Colonic mucosa (tissue), 4 donors: ENCODE measurements at places on chromosomes 7 and 10. TPM values are rescaled to one million over a fixed set of nuclear protein-coding genes. Genes with fewer than 3 reads are reported as not detected.

GRCh38 chr7:136877990-136878389 lies 9.5 kb downstream of the CHRM2 start:
- H3K4me3 ChIP-seq = no peak overlapping the region
- DNase-seq = no peak
- H3K36me3 ChIP-seq = no peaks in the 10 kb centered on the region
- H3K4me1 ChIP-seq = no peaks in the 10 kb centered on the region
- no peaks in the 10 kb centered on the region for H3K27me3 ChIP-seq

- peak; percentile 68 for DNase-seq
- H3K4me3 ChIP-seq = no peak overlapping the region
- peaks cover 13% of the 10 kb centered on the region for H3K4me1 ChIP-seq
- H3K27me3 ChIP-seq = no peaks in the 10 kb centered on the region
- no peak overlapping the region for H3K27ac ChIP-seq
- no peaks in the 10 kb centered on the region for H3K36me3 ChIP-seq
These were observed 1.5 kb upstream of the GRIFIN start for GRCh38 chr7:2477447-2478398.

- H3K27ac ChIP-seq = no peak overlapping the region
- H3K36me3 ChIP-seq = no peaks in the 10 kb centered on the region
- no peaks in the 10 kb centered on the region for H3K27me3 ChIP-seq
- no peak overlapping the region for H3K4me3 ChIP-seq
- DNase-seq = no peak
These were observed 22.5 kb upstream of the SPOCK2 start for GRCh38 chr10:72110673-72111401.

Gene MEIG1
- not detected for total RNA-seq

GRCh38 chr7:4655896-4656295 lies 26.2 kb upstream of the FOXK1 start:
- no peaks in the 10 kb centered on the region for H3K36me3 ChIP-seq
- no peak overlapping the region for H3K4me3 ChIP-seq
- H3K27ac ChIP-seq = no peak overlapping the region
- no peaks in the 10 kb centered on the region for H3K4me1 ChIP-seq

Gene AS3MT
- 1.9 TPM for total RNA-seq

DNA sequence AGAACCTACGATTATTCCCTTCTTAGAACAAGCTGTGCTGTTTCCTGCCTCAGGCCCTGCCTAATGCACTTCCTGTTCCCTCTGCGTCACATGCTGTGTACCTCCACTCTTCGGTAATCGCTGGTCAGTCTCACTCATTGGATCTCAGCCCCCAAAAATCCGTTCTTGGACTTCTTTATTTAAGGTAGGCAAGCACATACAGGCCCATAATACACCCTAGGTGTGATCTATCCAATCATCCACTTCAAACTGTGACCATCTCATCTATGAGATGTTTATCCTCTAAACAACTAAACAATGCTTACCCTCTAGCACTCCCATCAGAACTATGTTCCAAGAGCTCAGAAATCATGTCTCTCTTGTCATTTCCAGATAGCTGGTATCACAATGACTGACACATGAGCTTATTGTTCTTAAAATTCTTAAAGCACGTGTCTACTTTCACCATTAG lies 83.9 kb downstream of the CADPS2 start:
- no peaks in the 10 kb centered on the region for H3K4me1 ChIP-seq
- H3K27me3 ChIP-seq = no peaks in the 10 kb centered on the region
- no peaks in the 10 kb centered on the region for H3K36me3 ChIP-seq

Gene ZNF239
- total RNA-seq = 1.9 TPM

GRCh38 chr10:123034332-123034731 lies 25.5 kb downstream of the ACADSB start:
- no peak for DNase-seq
- H3K4me1 ChIP-seq = no peaks in the 10 kb centered on the region
- no peaks in the 10 kb centered on the region for H3K27me3 ChIP-seq
- no peak overlapping the region for H3K4me3 ChIP-seq

Gene GDF10
- 0.37 TPM for total RNA-seq

Gene ADCY1
- 1.1 TPM for total RNA-seq

- no peaks in the 10 kb centered on the region for H3K4me1 ChIP-seq
- H3K36me3 ChIP-seq = no peaks in the 10 kb centered on the region
- H3K27me3 ChIP-seq = no peaks in the 10 kb centered on the region
- no peak overlapping the region for H3K27ac ChIP-seq
- H3K4me3 ChIP-seq = no peak overlapping the region
These were observed 162.2 kb upstream of the CHST15 start for GRCh38 chr10:124255556-124255955.

- no peak for DNase-seq
- no peak overlapping the region for H3K4me3 ChIP-seq
- H3K4me1 ChIP-seq = no peaks in the 10 kb centered on the region
- H3K27ac ChIP-seq = no peak overlapping the region
- H3K27me3 ChIP-seq = no peaks in the 10 kb centered on the region
- no peaks in the 10 kb centered on the region for H3K36me3 ChIP-seq
These were observed 50.7 kb downstream of the TAS2R16 start for GRCh38 chr7:122944682-122945303.

- no peak for DNase-seq
- peak overlapping the region; percentile 75 for H3K27ac ChIP-seq
- peak overlapping the region; percentile 66 for H3K4me3 ChIP-seq
- H3K4me1 ChIP-seq = peaks cover 3% of the 10 kb centered on the region
- H3K27me3 ChIP-seq = no peaks in the 10 kb centered on the region
These were observed 858 bp downstream of the COPS6 start for GRCh38 chr7:100089458-100090196.

- no peak overlapping the region for H3K27ac ChIP-seq
- H3K4me3 ChIP-seq = no peak overlapping the region
- no peaks in the 10 kb centered on the region for H3K4me1 ChIP-seq
- H3K36me3 ChIP-seq = no peaks in the 10 kb centered on the region
These were observed 6.8 kb downstream of the MINPP1 start for GRCh38 chr10:87511526-87511925.

DNA sequence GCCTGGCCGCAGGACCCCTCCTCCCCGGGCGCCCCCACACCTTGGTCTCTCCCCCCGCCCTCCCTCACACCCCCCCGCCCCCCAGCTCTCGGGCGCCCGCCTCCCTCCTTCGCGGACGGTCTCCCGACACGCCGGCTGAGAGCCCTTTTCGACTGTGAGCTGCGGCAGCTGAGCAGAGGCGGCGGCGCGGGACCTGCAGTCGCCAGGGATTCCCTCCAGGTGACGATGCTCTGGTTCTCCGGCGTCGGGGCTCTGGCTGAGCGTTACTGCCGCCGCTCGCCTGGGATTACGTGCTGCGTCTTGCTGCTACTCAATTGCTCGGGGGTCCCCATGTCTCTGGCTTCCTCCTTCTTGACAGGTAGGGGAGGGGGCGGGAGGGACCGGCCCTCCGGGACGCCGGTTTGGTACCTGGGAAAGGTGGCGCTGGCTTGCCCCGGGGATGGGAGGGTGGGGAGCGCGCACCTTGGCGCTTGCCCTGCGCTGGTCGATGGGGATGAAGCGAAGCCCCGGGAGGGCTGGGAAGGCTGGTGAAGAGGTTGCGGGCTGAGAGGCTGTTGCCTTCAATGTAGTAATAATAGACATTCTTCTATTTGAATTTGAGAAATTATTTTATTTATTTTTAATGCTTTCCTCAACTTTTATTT lies at the start of gene BMPER:
BMPER (plus strand) TSS at position 151 of the 644 bp plus-strand sequence; CDS start at position 226, 75 bp downstream.
- DNase-seq = peak; percentile 28
- H3K4me3 ChIP-seq = peak within 1 kb of the TSS; percentile 46
- no peaks in the 10 kb centered on the region for H3K36me3 ChIP-seq
- H3K27me3 ChIP-seq = peaks cover 28% of the 10 kb centered on the region
- H3K4me1 ChIP-seq = peaks cover 4% of the 10 kb centered on the region

- no peak overlapping the region for H3K27ac ChIP-seq
- no peaks in the 10 kb centered on the region for H3K36me3 ChIP-seq
- H3K27me3 ChIP-seq = no peaks in the 10 kb centered on the region
- no peak for DNase-seq
These were observed 66.9 kb upstream of the SLC25A13 start for GRCh38 chr7:96388620-96389383.

Gene MNX1
- total RNA-seq = 14.5 TPM

GRCh38 chr10:61662794-61663259 lies at the start of gene CABCOCO1:
CABCOCO1 (plus strand) TSS chr10:61662929; CDS start chr10:61662973, 44 bp downstream.
- H3K27me3 ChIP-seq = no peaks in the 10 kb centered on the region
- H3K36me3 ChIP-seq = no peaks in the 10 kb centered on the region
- peak within 1 kb of the TSS; percentile 48 for H3K4me3 ChIP-seq
- H3K27ac ChIP-seq = peak within 1 kb of the TSS; percentile 9

Gene DEPP1
- total RNA-seq = 11.1 TPM

DNA sequence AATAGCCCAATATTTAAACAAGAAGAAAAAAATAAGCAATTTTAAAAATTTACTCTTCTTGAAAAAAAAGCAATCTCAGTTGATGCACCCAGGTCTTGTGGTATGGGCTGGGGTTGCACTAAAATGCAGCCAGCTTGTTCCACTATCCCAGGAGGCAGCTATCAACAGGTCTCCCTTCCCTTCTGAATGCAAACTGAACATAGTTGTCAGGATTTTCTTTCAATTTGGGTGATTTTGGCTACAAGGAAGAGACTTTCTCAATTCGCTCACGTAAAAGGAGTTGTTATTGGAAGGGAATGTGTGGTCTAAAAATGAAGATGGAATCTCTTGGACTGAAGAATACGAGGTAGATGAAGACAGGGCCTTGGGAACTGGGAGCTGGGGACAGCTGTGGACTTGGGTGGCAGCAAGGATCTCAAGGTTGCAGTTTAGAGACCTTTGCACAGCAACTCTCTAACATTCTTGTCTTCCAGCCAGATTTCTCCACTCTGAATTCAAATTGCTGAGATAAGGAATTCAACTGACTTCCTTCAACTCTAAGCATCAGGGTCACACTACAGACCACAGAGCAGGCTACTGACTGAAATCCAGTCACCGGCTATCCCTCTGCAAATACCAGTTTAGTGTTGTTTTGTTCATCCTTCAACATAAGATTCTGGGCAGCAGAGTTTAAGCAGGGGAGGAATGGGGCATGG lies 3.1 kb upstream of the TMEM26 start:
- no peak overlapping the region for H3K4me3 ChIP-seq
- no peaks in the 10 kb centered on the region for H3K4me1 ChIP-seq
- peaks cover 10% of the 10 kb centered on the region for H3K27me3 ChIP-seq

Gene NODAL
- 0.17 TPM for total RNA-seq

Gene PRSS2
- total RNA-seq = not detected

- no peaks in the 10 kb centered on the region for H3K27me3 ChIP-seq
- no peak overlapping the region for H3K4me3 ChIP-seq
- no peaks in the 10 kb centered on the region for H3K4me1 ChIP-seq
- H3K27ac ChIP-seq = no peak overlapping the region
- no peaks in the 10 kb centered on the region for H3K36me3 ChIP-seq
- DNase-seq = no peak
These were observed 33.2 kb downstream of the ABCC2 start for GRCh38 chr10:99815621-99816020.

GRCh38 chr7:144941127-144941526 lies 105.3 kb upstream of the TPK1 start:
- H3K27ac ChIP-seq = no peak overlapping the region
- no peak overlapping the region for H3K4me3 ChIP-seq
- H3K27me3 ChIP-seq = no peaks in the 10 kb centered on the region
- H3K36me3 ChIP-seq = no peaks in the 10 kb centered on the region
- no peak for DNase-seq

DNA sequence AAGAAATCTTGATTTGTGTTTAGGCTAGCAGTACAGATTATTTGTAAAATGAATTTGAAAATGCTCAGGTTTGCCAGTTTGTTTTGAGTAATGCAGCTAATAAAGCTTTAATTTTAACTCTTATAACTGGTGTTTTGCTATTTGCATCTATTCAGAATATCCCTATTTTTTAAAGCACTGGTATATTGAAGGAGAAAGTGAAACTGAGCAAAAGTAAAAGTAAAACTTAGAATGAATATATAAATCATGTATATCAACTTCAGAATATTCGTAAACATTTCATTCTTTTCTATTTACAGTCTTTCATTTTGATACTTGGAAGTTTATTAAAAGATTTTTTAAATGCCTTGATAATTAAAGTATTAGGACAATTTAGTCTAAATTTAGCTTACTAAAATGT lies 26.2 kb downstream of the TASOR2 start:
- no peaks in the 10 kb centered on the region for H3K4me1 ChIP-seq
- peak overlapping the region; percentile 0 for H3K4me3 ChIP-seq

DNA sequence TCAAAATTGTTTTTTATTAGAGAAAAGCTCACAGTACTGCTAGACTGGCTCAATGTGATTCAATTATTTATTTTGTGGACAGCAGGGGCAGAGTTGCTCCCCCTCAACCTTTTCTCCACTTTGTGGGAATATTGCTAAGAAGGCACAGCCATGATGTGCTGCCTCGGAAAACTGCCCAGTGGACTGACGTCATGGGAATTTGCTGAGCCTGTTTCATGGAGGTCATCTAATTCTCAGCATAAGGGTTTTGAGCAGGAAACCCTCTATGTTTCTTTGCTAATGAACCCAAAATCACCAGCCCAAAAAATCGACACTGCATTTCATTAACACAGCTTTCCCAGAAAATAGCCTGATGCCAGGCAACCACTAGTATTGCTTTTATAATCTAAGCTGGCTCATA lies 228.8 kb upstream of the FAM3C start:
- H3K4me1 ChIP-seq = no peaks in the 10 kb centered on the region
- no peak overlapping the region for H3K4me3 ChIP-seq
- no peaks in the 10 kb centered on the region for H3K27me3 ChIP-seq
- no peak for DNase-seq
- no peaks in the 10 kb centered on the region for H3K36me3 ChIP-seq
- no peak overlapping the region for H3K27ac ChIP-seq

Gene CRHR2
- total RNA-seq = not detected

DNA sequence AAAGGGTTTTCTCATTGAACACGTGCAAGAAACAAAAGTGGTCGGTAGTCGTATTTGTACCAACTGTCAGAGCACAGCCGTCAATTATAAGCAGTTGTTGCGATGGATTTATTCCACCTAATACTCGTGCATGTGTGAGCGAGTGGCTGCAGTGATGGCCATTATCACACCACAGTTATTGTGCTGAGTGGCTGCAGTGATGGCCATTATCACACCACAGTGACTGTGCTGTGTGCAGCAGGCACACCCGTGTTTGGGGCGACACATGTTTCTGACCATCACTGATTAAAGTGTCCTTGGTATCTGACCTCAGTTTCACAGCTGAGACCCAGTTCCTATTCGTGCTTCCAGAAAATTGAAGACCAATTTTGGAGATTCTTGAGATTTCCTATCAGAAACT lies 142.9 kb upstream of the PFKP start:
- H3K4me1 ChIP-seq = no peaks in the 10 kb centered on the region
- no peak overlapping the region for H3K4me3 ChIP-seq
- H3K27ac ChIP-seq = no peak overlapping the region
- DNase-seq = no peak
- H3K27me3 ChIP-seq = no peaks in the 10 kb centered on the region
- H3K36me3 ChIP-seq = no peaks in the 10 kb centered on the region

GRCh38 chr10:34922138-34922537 lies 107.0 kb upstream of the PARD3 start:
- H3K27ac ChIP-seq = no peak overlapping the region
- H3K36me3 ChIP-seq = no peaks in the 10 kb centered on the region
- H3K27me3 ChIP-seq = no peaks in the 10 kb centered on the region
- no peaks in the 10 kb centered on the region for H3K4me1 ChIP-seq
- DNase-seq = no peak
- no peak overlapping the region for H3K4me3 ChIP-seq

Gene SPDYE5
- total RNA-seq = 0.15 TPM

GRCh38 chr7:131967216-131967730 lies 410.8 kb upstream of the PODXL start:
- no peak overlapping the region for H3K4me3 ChIP-seq
- no peaks in the 10 kb centered on the region for H3K4me1 ChIP-seq
- H3K27ac ChIP-seq = no peak overlapping the region
- H3K27me3 ChIP-seq = no peaks in the 10 kb centered on the region
- no peak for DNase-seq
